Glomerular endothelial cell (primary cell): ENCODE measurements at places on chromosomes 13 and 19.

GRCh38 chr19:34979819-34980640 is 16.0 kb upstream of the ZNF792 start:
- no peak for DNase-seq

DNA sequence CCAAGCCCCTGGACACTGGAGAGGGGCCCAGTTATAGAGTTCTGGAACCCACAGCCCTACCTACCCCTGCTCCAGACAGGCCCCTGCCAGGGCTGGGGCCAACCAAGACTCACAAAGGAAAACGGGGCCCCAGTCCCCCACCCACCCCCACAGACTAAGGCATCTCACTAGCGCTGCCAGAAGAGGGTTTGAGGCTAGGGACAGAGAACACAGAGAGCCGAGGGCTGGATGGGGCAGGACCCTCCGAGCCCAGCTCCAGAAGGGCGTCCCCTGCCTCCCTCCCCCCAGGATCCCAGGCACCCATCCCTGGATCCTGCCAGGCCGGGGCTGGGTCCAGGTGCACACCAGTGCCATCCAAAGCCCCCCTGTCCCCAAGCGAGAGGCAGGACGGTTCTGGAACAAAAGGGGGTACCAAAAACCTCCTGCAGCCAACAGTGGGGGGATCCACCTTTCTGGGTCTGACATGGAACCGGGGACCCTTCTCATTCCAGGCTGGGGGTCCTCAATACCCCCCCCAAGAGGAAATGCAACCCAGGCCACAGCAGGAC is 4.4 kb upstream of the REXO1 start:
- DNase-seq, result no peak

GRCh38 chr13:40217675-40218074 is 448.8 kb downstream of the FOXO1 start:
- no peak for DNase-seq

DNA sequence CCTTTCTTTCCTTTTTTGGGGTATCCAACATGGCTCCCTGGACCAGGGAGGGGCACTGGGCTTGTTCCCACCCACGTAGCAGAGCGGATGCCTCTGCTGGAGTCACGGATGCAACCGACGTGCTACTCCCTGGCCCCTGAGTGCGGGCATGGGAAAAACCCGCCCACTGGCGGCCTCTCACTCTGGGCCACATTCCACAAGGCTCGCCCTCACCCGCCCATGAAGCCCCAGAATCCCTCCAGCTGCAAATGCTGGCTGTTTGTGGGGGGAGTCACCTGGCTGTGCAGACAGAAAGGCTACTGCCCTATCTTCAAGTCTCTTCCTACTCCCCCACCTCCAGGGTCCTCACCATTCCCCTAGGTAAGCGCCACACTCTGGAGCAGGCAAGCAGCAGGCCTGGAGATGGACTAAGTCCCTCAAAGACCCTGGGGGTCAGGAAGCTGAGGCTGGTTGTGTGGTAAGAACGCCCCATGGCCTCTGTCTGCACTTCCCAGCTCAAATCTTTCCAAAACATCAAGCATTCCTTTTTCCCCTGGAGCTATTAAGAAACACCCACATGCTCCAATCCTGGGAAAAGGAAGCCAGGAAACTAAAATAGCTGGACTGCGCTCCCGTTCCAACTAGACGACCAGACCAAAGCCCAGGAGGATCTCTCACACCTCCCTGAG is 17.9 kb upstream of the EPHX3 start:
- DNase-seq, result no peak

DNA sequence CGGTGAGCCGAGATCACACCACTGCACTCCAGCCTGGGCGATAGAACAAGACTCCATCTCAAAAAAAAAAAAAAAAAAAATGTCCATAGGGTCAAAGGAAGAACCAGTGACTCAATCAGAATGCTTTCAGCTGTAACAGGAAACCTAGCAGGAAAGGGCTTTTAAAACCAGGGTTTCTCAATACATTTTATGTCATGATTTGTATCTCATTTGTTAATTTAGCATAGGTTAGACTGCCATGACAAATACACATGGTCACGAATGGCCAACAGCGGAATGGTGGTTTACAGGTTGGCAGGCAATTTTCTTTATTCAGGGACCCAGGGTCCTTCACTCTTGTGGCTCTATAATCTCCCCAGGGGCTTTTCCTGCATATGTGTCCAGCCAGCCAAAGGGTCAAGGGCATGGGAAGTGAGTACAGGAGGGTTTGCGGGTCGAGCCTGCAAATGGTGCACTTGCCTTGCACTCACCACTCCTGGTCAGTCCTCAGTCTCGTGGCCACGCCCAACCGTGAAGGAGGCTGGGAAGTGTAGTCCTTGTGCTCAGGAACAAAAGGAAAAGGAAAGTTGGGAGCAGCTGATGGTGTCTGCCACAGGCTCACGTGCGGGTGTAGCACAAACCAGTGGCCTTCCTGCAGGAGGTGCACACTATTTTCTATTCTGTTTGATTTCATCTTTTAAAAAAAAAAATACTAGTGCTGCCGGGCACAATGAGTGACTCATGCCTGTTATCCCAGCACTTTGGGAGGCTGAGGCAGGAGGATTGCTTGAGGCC is 14.8 kb downstream of the DHX34 start:
- peak; percentile 54 for DNase-seq

GRCh38 chr13:73825143-73825542 is 309.1 kb downstream of the KLF12 start:
- DNase-seq, result no peak

DNA sequence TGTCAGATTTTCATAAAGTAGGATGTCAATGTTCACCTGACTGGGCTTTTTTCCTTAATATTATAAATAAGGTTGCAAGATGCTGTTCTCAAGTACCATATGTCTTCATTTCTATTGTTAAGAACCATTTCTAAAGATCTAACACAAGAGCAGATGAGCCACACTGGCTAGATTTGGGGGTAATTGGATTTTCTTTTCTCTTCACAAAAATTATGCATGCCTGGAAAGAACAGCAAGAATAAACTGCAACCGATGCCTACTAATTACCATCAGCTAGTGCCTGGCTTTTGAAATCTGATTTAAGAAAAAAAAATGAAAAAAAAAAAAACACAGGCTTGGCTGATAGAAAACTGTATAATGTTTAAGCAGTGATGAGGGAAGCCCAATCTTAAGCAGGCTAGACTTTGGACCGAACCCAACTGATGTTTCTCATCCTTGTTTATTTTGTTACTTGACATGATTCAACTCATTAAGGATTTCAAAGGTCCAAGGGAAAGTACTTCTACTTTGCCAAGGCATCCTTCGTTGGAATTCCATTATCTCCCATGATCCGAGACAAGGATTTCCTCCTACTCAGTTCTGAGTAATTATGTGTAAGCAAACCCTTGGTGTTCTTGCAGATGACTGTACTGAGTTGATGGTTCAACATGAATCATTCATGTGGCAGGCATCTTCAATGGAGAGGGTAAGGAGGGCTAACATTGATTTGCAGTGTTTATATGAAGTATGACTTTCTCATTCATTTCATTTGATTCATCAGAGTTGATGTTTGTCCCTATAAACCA is 300.5 kb downstream of the SPRY2 start:
- DNase-seq, result peak; percentile 74

DNA sequence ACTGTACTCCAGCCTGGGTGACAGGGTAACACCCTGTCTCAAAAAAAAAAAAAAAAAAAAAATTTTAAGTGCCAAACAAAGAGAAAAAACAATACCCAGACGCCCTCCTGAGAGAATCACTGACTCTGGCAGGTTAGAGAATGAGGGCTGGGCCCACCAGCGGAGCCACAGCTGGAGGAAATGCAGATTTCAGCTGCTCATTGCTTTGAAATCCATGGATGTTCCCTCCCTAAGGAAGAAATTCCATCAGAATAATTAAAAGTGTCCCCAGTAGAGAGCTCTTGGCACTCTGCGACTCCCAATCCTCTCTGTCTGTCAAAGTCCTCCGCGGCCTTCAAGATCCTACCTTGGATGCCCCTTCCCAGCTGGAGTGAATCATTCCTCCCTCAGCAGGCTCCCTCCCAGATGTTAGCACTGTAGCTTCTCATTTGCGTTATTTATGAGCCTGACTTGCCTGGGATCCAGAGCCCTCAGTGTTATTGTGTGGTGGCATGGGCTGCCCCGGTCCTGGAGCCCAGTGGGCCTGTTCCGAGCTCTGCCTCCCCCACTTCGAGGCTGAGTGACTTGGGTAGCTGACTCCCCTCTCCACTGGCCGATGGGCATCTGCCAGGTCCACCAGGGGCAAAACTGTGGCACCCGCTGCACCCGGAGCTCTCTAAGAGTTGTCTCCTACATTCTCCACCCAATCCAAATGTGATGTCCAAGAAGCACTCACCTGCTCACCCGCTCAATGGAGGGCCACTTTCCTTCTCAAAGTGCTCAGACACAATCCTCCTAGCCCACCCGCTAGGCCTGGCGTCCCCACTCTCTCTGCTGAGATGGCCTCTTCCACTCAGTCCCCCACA is 47.0 kb downstream of the SERP2 start:
- no peak for DNase-seq

DNA sequence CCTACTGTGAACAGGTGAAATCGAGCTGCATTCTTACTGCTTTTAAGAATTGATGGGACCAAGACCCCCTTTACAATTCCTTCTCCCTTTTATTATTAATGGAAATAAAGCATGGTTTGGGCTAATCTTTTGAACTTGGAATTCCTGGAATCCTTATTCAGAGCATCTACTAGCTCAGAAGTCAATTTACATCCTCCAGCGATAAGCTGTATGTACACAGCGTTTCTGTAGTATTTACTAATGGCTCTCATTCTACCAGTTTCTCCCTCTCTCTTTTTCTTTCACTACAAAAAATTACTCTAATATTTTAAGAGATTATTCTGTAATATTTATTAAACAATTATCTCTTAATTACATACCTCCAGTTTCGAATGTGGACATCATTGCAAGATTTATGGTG is 31.5 kb downstream of the FREM2 start:
- DNase-seq, result no peak

DNA sequence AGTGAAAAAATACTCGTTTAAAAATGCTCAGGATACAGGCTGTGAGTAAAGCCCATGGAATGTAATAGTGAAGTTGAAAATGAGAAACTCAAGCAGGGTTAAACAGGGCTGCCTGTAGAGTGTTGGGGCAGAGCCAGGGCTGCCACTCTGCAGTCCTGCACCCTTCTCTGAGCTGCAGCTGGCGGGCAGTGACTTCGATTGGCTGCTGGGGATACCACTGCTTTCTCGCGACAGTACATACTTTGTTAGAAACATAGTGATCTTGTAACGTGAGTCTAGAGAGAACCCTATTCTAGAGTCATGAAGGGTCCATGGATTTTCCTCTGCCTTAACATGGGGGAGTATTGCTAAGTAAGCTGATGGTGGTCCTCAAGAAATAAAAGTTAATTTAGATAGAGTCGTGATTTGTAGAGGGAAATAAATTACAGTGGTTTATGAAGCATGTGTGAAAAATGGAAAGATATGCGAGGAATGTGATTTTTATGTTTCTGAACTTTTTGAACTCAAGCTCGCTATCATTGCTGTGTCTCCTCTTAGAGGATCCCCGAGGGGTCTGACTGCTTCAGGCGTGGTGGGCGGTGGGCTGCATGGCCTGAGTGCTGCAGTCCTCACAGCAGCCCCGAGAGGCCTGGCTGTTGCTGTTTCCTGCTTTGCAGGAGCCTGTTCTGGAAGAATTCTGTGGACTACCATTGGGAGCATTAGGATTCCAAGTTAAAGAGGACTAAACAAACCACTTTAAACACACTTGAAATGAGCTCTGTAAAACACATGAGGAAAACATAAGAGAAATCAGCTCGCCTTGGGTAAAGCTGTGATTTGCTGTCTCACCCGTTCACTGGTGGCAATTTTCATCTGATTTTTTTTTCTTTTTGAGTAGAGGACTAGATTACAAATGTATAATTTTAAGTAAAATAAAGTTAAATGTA is 95.7 kb downstream of the ARHGEF7 start:
- DNase-seq, result no peak

GRCh38 chr19:15584541-15585115 is 30.4 kb upstream of the CYP4F8 start:
- DNase-seq, result peak; percentile 18

- DNase-seq, result no peak
Measured at GRCh38 chr19:1074544-1075283, 7.7 kb downstream of the ARHGAP45 start.

- no peak for DNase-seq
Measured at GRCh38 chr19:46475986-46476385, 4.6 kb upstream of the PNMA8A start.

GRCh38 chr19:53506728-53507127 is 31.2 kb upstream of the ZNF331 start:
- no peak for DNase-seq

GRCh38 chr19:5091018-5091683 is 122.2 kb downstream of the KDM4B start:
- DNase-seq, result no peak

GRCh38 chr13:80931118-80931517 is 590.2 kb upstream of the SPRY2 start:
- DNase-seq, result no peak

DNA sequence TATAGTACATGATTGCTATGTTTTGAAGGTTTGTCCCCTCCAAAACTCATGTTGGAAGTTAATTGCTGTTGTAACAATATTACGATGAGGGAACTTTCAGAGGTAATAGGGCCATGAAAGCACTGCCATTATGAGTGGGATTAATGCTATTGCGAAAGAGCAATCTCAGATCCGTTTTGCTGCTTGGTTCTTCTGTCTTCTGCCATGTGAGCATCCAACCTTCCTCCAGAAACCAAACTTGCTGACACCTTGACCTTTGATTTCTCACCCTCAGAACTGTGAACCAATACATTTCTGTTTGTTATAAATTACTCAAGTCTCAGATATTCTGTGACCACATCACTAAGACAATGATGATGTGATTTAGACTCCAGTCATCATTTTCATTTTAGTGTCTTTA is 2590.9 kb downstream of the PCDH9 start:
- DNase-seq, result no peak

DNA sequence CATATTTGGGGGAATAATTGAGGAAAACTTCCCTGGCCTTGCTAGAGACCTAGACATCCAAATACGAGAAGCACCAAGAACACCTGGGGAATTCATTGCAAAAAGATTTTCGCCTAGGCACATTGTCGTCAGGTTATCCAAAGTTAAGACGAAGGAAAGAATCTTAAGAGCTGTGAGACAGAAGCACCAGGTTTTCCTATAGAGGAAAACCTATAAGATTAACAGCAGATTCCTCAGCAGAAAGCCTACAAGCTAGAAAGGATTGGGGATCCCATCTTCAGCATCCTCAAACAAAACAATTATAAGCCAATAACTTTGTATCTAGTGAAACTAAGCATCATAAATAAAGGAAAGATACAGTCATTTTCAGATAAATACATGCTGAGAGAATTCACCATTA is 114.9 kb downstream of the PIBF1 start:
- DNase-seq, result no peak
